ENCODE measurements at places on chromosomes 5 and 9.

GRCh38 chr9:32011049-32011448 is 373.4 kb upstream of the ACO1 start:
- no peak for DNase-seq

GRCh38 chr5:19853616-19854240 is 134.3 kb downstream of the CDH18 start:
- no peak for DNase-seq

GRCh38 chr5:149803641-149804468 is 73.7 kb downstream of the PPARGC1B start:
- no peak for DNase-seq

- DNase-seq = peak; percentile 86
Observed at GRCh38 chr5:90134892-90135291, 274.7 kb downstream of the CETN3 start.

GRCh38 chr9:136059851-136060670 is 35.0 kb downstream of the NACC2 start:
- no peak for DNase-seq

DNA sequence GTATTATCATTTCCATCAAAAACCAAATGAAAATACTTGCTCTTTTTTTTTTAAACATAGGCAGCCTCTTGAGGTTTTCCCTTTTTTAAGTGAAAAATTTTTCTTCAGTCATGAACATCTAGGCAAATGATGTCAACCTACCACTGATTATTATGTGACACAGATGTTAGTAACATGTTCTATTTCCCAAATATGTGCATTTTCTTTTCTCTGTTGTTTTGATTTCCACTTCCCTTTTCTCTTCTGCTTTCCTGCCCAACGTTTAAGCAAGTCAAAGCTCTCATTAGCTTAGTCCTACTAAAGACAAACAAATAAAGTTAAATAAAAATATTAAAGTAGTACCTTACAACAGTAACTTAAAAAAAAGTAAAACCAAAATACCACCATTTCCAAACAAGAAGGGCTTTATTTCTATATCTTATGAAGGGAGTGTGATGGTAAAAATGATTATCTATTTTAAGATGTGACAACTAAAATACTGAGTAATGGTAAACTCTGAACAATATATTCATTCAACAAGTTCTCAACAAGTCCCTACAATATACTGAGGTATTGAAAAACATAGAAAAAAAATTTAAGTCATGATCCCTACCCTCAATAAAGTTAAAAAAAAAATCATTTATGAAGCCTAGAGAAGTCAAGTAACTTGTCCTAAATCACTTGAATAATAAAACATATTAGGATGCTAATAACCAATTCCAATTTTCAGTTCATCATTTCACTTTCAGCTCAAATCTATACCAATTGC is 9.4 kb downstream of the SLC38A9 start:
- no peak for DNase-seq

- DNase-seq = peak; percentile 64
Observed at GRCh38 chr9:105694848-105695581, 674 bp downstream of the TMEM38B start.

DNA sequence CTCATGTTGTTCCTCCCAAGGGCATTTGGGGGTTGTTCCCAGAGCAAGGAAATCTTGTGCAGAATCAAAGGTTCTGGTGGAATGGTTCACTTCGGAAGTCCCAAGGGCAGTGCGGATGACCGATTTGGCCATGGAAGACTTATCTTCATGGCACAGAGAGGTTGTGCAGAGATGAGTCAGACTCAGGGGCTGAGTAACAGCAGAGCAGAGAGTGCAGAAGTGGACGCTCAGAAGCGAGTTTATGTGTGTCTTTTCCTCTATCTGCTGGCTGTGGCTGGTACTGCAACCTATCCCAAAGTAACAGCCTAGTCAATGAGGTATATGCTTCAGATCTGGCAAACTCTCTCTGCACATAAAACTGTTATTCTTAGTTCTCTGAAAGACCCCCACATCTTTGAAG is 118.1 kb downstream of the DPYSL3 start:
- DNase-seq = peak; percentile 59

DNA sequence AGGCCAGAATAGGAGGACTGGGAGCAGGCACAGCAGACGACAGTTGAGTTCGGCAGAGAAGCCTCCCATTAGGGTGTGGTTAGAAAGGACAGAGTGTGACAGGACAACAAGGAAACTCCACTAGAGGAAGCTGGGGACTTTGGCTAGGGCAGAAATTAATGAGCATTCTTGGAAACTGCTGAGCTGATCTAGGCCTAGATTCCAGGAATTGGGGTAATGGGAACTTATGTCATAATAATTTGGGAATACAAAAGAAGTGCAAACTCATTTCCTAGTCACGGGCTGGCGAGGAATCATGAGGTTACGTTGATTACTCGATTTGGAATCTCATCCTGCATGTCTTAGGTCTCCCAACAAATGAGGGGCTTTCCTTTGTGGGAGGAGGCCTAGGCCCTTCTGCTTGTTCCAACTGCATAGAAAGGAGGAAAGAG is 144.6 kb upstream of the RPS23 start:
- DNase-seq = no peak

GRCh38 chr9:130319300-130319699 is 53.7 kb downstream of the HMCN2 start:
- no peak for DNase-seq

DNA sequence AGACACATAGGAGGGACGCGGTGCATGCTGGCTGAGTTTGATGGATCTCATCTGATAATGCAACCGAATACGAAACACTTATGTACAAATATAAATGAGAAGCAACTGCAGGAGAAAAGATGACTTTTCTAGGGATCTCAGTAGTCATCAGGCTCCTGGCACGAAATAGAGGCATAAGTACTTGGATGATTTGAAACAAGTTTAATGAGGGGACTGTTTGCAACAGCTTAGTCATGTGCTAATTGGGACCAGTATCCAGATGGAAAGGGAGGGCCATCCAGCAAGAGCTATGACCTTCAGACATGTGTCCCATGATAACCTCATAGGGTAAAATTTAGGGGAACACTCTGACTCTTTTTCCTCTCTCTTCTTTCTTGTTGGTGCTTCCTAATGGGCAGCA is 123.0 kb downstream of the EGFLAM start:
- no peak for DNase-seq

DNA sequence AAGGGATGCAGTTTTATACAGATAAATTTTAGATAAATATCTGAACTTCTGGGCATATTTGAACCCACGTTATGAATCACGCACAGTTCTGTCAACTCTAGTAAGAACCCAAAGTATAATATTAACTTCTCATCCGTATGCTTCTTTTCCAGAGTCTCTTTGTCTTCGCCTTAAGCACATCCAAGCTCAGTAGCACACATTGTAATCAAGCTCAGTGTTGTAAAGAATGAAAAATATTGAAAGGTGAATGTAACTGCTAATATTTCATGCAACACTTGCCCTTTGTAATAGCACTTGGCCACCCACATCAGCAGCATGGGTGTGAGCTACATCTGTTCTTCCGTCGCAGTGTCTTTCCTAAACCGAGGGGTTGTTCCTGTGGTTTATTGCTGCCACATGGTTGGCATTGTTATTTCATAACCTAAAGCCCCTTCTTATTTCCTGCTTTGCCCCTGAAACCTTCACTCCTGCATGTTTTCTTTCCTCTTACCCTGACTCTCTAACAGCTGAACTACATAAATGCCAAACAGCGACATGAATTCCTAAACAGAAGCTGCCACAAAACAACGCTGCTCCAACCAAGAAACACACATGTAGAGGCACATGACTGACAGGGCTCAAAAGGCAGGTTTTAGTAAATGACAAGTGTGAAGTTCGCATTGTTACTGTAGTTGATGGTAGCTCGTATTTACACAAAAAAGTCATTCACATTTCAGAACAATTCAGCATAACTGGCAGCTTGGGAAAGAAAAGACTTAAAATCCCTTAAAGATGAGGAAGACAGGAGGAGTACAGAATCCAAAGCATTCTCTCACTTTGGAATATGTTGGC is 190.1 kb upstream of the MEF2C start:
- no peak for DNase-seq

GRCh38 chr5:87432460-87432859 is 19.7 kb upstream of the CCNH start:
- no peak for DNase-seq

DNA sequence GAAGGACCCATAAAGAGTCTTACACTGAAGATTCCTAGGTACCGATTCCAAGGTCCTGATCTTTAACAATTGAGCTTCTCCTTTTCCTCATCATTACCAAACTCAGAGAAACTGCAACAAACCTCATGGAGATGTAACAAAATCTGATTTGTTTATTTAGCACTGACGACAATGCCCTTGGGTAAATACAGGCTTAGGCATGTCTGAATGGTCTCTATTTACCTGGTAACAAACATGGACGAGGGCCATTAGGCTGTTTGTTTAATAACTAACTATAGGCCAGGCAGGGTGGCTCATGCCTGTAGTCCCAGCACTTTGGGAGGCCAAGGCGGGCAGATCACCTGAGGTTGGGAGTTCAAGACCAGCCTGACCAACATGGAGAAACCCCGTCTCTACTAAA is 333.3 kb downstream of the AGTPBP1 start:
- DNase-seq = no peak

GRCh38 chr9:98255578-98256296 is at the start of gene TBC1D2:
TSS of gene TBC1D2 (minus strand) at chr9:98255649. CDS start at chr9:98255541, 108 bp downstream.
- DNase-seq = peak; percentile 89

- DNase-seq = no peak
Observed at GRCh38 chr9:16690628-16691027, 179.8 kb downstream of the BNC2 start.

DNA sequence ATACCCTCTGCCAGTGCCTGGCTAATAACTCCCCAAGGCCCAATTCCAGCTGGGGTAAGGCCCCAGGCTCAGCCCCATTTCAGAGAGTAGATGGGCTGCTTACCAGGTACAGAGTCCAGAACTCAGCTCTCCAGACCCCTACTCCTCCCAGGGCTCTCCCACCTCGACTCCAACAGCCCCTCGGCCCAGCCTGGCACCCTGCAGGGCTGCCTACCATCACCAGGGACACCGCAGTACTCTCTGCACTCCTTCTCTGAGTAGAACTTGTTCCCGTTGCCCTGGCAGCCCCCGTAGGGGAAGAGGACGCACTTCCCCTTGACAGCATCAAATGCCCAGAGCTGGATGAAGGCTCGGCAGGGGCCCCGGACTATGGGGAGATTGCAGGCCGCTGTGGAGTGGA is 17.4 kb downstream of the AMBP start:
- no peak for DNase-seq

GRCh38 chr5:57179262-57180200 is 5.7 kb downstream of the GPBP1 start:
- no peak for DNase-seq

DNA sequence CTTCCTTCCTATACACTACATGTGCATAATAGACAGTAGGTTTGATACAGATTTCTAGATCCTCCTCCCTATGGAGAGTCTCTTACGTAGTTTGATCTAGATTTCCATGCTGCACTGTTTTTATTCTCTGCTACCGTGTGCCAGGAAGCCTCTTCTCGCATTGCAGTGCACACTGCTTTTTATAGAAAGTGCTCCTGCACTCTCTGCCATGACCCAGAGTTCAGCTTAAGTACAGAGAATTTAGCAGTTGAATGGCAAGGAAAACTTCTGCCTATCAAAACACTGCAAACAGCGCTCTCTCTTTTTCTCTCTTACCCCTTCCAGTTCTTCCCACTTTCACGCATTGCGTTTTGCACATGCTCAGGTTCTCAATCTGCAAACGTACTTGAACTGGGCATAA is 187.4 kb downstream of the ARHGAP26 start:
- DNase-seq = no peak

DNA sequence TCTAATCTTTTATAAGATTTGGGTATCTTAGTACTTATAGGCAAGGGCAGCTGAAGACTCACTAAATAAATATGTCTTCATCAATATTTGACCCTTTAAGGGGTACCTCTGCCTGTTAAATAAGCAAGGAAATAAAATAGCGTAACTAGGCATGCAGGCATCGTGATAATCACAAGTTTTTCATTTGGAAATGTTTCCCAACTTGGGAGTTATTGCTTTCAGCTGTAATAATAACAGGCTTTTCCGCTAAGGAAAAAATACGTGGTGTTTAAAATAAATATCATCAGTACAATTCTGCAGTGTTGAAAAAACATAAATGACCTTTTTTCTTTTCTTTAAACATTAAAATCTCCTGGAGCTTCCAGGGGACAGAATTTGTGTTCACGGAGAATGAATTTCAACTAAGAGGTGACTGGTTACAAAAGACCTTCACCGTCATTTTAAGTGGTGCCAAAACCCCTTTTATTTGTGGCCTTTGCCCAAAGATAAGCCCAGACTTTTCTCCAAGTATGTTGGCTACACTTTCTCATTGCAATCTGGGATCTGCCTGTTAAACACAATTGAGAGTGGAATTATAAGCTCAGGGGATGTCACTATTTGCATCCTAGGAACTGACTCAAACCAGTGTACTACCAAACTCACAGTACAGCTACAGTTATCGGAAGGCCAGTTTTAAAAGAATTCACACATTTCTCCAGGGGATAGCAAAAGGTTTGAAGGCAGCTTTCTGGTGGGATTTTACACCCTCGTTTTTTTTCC is 218.6 kb downstream of the FBXL7 start:
- peak; percentile 26 for DNase-seq

- DNase-seq = no peak
Observed at GRCh38 chr9:129415942-129416651, 204.8 kb downstream of the C9orf50 start.

GRCh38 chr9:7394002-7394774 is 405.4 kb downstream of the DMAC1 start:
- peak; percentile 79 for DNase-seq

DNA sequence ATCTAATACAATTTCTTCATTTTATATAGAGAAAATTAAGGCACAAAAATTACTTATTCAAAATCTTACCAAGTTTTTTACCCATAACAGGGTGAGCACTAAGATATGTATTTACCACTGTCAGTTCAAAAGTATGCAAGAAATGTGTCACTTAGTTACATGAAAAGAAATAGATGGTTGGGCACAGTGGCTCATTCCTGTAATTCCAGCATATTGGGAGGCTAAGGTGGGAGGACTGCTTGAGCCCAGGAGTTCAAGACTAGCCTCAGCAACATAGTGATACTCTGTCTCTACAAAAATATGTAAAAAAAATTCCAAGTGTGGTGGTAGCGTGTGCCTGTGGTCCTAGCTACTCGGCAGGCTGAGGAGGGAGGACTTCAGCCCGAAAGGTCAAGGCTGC is 19.4 kb downstream of the YIPF5 start:
- no peak for DNase-seq

- no peak for DNase-seq
Observed at GRCh38 chr5:9815051-9815450, 184.9 kb upstream of the TAS2R1 start.

- DNase-seq = no peak
Observed at GRCh38 chr9:21268347-21268657, 28.5 kb upstream of the IFNA14 start.

GRCh38 chr9:438066-438465 is 223.4 kb downstream of the DOCK8 start:
- no peak for DNase-seq

DNA sequence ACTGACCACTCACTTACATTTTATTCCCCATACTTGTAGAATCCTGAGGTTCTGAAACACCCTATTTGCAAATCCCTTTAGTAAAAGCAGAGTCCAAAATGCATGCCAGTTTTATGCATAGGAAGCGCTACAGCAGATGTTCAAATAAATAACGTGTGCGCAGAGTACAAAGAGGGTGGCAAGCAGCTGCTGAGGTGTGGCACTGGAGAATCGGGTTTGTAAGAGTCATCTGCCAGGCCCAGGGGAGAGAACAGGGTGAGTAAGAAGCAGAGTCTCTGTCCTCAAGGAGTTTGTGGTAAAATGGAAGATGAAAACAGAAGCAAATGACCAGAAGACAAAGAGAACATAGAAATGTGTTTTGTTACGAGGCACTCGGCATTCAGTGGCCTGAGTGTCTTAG is 288.8 kb downstream of the GLIS3 start:
- no peak for DNase-seq

Measured in pons (tissue), 1 donor.